ENCODE measurements at places on chromosomes 13 and 19.

GRCh38 chr13:34224877-34225276 is 406.9 kb downstream of the RFC3 start:
- no peak for DNase-seq

DNA sequence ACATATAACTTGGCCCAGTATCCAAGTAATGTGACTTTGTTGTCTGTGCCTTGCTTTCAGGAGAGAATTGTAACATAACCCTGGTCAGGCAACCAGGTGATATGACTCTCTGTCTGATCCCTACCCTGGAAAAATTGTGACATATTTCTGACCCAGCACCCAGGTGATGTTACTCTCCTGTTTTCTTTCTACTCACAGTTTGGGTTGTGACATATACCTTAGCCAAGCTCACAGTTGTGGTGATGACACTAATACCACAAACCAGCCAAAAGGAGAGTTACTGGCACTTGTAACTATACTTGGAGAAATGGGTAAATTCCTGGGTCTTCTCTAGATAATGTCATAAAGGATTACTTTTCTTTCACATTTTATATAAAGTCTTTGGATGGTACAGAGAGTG is 14.3 kb upstream of the ZNF254 start:
- no peak for DNase-seq

- DNase-seq = no peak
These were observed 11.9 kb upstream of the PIK3R2 start for GRCh38 chr19:18141031-18141430.

DNA sequence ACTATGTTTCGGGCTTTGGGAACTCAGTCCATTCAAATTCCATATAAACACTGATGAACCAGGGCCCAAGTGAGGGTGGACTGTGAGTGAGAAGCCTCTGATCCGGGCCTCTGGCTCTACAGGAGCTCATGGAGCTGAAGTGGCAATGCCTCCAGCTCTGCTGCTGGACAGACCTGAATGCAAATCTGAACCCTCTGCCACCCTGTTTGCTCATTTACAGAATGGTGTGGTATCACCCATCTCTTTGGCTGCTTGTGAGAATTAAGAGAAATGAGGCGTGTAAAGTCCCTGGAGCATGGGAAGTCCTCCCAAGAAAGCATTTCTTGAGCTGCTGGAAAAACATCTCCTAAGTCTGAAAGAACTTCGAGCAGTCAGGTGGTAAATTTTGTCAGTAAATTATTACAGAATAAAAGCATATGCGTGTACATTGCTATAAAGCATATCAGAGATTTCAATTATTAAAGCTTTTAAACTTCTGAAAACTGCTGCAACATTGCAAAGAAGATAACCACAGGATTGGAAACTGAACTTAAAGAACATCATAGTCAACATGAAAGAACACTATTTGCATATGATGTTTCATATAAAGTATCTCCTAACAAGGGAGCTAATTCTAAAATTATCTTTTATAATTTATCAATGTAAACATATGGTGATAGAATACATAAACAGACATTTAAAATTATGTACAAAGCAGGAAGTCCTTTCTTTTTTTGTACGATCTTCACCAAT is 369.0 kb downstream of the UQCRFS1 start:
- DNase-seq = no peak

DNA sequence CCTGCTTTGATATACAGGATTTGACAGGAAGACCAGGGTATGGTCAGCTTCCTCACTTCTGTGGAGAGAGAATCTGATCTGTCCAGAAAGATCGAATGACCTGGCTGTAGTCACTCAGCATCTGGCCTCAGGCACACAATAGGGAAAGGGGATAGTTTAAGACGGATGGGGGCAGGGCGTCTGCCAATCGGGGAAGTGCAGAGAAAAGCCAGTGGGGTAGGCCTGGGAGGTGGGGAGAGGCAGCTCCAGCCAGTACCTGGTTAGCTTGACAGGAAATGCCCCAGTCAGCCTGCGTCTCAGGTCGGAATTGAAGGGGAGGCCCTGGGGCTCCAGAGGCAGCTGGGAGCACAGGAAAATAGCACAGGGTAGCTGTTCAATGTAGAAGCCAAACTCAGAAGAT is 12.4 kb downstream of the ZNF444 start:
- no peak for DNase-seq

DNA sequence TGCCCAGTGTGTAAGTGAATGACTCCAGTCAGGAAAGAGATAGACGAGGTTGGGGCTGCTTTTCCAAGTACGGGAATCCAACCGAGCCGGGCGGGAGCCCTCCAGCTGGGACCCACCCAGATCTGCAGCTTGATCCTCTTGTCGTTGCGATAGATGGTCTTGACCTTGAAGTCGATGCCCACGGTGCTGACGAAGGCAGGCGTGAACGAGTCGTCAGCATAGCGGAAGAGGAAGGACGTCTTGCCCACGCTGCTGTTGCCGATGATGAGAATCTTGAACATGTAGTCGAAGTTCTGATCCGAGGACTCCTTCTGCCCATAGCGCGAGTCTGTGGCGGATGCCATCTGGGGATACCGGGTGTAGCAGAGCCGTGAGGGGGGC is 1.5 kb downstream of the RAB3A start:
- DNase-seq = no peak

DNA sequence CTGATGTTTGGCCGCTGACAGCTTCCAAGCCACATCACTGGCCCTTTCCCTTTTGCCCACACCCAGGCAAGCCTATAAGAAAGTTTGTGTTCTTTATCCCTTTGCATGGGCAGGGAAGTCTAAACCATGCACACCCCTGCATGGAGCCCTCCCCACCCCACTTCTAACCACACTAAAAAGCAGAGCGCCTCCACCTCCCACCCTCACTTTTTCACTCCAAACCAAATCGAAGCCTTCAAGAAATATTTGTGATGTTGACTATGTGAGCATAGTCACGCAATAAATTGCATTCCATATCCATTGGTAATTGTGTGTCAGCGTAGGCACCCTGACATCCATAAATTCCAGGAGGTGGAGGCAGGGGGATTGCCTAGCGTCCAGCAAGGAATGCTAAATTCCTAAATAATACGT is 104.4 kb upstream of the LSM14A start:
- DNase-seq = peak; percentile 50

- no peak for DNase-seq
These were observed 268.4 kb downstream of the FOXO1 start for GRCh38 chr13:40398065-40398464.

DNA sequence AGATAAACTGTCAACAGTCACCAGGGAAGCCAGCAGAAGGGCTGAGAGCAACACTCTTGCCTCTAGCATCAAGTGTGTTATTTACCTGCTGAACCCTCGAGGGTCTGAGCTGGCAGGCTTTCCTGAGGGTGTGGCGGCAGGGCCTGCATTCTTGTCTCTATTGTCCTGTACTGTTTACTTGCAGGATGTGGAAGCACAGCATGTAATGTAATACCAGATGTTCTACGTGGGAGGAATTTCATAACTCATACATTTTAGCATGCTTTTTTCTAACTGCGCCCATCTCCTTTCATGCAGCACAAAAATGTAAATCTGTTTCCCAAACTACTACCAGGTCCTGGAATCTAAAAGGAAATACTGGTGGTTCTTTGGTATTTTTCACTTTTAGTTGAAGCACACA is 153.1 kb downstream of the RGCC start:
- DNase-seq = no peak

DNA sequence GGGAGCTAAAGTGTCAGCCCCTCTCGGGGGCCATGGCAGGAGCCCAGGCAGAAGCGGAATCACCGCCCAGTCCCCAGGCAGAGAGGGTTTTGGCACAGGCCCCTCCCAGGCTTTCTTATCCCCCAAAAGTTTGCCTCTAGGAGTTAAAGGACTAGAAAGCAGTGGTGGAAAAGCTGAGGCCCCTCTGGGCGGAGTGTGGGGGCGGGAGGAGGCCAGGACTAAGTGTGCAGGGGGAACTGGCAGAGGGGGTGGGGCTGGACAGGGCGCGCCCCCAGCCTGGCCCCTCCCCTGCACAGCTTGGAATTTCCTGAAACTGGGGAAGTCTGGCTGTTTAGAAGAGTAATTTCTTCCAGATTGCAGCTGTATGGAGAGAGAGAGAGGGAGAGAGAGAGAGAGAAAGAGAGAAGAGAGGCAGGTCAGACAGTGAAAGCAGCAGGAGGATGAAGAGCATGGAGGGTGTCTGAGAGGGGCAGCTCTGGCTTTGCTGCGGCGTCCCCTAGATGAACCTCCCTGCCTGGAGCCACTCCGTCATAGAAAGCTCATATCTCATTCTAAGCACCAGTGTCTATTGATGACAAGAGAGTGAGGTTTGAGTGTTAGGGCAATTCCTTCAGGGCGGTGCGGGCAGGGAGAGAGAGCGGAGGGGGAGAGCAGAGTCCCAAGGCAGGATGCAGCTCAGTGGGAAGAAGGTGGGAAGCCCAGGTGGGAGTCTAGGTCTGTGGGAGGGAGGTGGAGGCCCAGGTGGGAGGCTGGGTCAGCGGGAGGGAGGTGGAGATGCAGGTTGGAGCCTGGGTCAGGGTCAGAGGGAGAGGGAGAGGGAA is at the start of gene CDC42EP5:
Gene CDC42EP5 (minus strand): TSS at position 226 of the 821 bp plus-strand sequence. CDS start 7,749 bp downstream, outside the sequence.
- no peak for DNase-seq

DNA sequence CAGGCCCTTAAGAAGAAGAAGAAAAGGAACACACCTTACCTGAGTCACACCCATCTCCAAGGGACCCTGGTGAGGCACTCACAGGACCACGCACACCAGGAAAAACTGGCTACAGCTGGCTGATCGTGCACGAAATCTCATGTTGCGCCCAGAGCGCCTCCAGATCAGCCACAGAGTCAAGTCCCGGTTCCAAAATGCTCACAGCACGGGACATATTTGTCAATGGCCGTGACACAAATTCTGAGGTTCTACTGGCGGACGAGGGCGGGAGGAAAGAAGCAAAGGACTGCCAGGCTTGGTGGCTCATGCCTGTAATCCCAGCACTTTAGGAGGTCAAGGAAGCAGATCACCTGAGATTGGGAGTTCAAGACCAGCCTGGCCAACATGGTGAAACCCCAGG is 21.5 kb downstream of the SH3GL1 start:
- DNase-seq = no peak

- no peak for DNase-seq
These were observed 152.5 kb upstream of the MAB21L1 start for GRCh38 chr13:35629026-35629425.

- DNase-seq = no peak
These were observed 108.6 kb downstream of the ELF1 start for GRCh38 chr13:40910324-40911050.

- DNase-seq = no peak
These were observed at the start of gene GPR183 for GRCh38 chr13:99307247-99307646. Gene GPR183, minus strand, starts transcription at chr13:99307399. Its CDS starts 11,254 bp downstream, at chr13:99296145.

- DNase-seq = no peak
These were observed 86.2 kb upstream of the HTR2A start for GRCh38 chr13:46982856-46983582.

DNA sequence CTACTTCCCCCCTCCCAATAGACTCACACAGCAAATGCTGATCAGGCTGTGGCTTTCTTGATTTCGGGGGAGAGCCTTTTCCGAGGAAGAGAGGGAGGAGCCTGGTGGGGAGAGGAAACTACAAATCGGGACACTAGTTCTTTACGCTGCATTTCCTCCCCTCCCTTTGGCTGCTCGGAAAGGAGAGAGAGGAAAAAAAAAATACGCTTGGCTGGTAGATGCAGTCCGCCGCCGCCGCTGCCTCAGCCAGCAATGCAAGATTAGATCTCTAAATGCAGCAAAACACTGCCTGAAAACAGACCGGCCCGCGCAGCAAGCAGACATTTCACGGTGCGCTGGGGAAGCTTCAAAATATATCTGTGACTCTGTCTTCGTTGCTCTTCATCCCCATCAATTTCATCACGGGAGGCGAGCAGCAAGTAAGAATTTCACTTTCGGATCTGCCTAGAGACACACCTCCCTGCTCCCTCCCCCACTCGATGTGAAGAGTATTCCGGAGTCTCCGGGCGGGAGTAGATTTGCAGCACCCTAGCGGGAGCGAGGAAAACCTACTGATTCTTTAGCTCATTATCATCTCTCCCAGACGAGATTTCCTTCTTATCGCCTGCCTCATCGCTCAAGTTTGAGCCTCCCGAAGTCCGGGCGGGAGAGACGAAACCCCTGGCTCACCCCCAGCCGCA is at the start of gene PCDH17:
Gene PCDH17 (plus strand): TSS at position 149 of the 680 bp plus-strand sequence. CDS start 803 bp downstream, outside the sequence.
- no peak for DNase-seq

DNA sequence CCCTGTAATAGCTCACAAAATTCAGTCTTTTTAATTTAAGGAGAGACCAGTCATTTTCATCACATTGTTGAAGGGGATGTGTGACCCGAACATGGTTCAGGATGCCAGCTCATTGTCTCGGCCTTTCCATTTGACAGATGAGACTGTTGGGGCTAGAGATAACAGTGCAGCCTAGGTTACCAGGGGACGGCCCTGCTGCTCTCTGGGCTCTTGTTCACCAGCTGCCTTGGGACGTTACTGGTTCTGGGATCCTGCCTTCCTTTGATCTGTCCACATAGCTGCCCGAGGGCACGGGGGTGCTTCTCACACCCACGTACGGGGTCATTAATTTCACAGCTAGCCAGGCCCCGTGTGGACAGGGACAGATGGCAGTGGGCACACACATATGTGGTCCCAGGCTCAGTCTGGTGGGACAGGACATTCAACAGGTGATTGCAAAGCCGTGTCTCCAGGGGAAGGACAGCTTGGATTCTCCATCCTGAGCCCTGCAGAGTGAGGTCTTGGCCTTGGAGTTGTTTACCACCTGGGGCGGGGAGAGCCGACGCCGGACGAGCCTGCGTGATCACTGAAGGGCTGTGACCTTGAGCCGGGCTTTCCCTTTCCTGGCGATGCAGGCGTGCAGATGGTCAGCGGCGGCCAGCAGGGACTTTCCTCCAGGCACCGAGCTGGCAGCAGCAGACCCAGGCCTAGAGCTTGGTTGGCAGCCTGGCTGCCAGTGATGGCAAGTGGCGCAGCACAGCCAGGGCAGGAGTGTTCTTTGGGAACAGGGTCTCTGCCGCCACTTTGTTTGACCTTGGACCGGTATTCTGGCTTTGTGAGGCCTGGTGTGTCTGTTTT is 26.7 kb upstream of the NPAS1 start:
- DNase-seq = no peak

DNA sequence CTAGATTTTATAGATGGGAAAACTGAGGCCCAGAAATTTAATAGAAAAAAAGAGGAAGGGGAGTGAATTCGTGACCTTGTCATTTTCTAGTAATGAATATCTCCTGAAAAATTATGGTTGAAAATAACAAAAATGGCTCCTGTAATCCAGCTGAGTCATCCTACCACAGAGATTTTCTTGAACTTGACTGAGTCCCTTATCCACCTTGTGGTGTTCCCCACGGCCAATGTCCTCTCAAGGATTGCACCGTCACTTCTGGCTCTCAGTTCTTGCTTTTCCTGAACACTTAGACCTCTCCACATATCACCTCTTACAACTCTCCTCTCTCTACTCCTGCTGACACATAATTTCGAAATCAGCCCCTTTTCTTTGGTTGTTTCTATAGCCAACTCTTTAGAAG is 1.2 kb upstream of the KATNAL1 start:
- no peak for DNase-seq

- DNase-seq = no peak
These were observed 51.6 kb upstream of the POMP start for GRCh38 chr13:28607187-28607955.

DNA sequence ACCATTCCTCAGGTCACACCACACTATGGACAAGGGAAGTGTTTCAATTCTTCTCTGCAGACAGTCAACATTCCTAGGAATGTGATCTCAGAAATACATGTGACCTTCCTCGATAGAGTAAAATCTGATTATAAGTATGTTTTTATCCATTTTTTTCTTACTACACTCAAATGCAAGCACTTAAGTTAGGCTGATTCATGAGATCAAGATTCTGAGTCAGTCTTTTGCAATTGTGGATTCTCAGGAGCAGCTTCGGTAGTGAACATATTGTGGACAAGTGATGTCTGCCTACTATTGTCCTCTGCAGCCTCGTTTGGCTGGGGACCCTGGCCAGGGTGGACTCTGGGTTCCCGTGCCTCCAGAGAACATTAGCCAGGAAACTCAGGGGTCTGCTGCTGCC is 3.2 kb downstream of the SERPINE3 start:
- no peak for DNase-seq

GRCh38 chr13:57637515-57637914 is 6.0 kb downstream of the PCDH17 start:
- no peak for DNase-seq
